CD8-positive, alpha-beta memory T cell (primary cell): ENCODE measurements at places on chromosomes 6 and 20. TPM values are rescaled to one million over a fixed set of nuclear protein-coding genes. Genes with fewer than 3 reads are reported as not detected.

ADGRF1 gene
- total RNA-seq, result not detected

CGA gene
- total RNA-seq, result not detected

PTCRA gene
- not detected for total RNA-seq

C6orf141 gene
- not detected for total RNA-seq

BNIP5 gene
- not detected for total RNA-seq

SIRPB1 gene
- total RNA-seq, result 2.3 TPM

PDYN gene
- total RNA-seq, result not detected

HSPA1A gene
- total RNA-seq, result 70.1 TPM

HLA-DPA1 gene
- total RNA-seq, result 69.8 TPM

DNA sequence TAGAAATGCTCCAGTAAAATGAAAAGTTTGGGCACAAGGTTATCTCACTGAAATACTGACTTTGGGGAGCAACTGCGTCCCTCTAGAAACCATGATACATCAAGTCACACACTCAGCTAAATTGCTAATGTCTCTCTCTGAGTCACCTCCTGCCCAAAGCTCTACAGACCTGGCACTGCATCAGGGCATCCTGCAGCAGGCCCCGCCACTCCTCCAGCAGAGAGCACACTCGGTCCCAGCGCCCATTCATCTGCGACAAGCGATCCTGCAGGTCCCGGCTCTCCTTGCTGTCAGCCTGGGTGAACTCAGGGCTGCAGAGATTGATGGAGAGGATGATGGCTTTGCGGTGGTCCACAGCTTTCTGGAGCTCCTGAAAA, 329.0 kb downstream of the ESR1 start:
- no peak for DNase-seq
- H3K27me3 ChIP-seq, result no peaks in the 10 kb centered on the region
- no peaks in the 10 kb centered on the region for H3K4me1 ChIP-seq
- no peak overlapping the region for H3K27ac ChIP-seq
- H3K4me3 ChIP-seq, result no peak overlapping the region
- peaks cover 79% of the 10 kb centered on the region for H3K36me3 ChIP-seq

GRCh38 chr6:27679308-27679963, 206.5 kb upstream of the ZNF184 start:
- DNase-seq, result no peak
- no peak overlapping the region for H3K27ac ChIP-seq
- H3K27me3 ChIP-seq, result peaks cover 44% of the 10 kb centered on the region

DNA sequence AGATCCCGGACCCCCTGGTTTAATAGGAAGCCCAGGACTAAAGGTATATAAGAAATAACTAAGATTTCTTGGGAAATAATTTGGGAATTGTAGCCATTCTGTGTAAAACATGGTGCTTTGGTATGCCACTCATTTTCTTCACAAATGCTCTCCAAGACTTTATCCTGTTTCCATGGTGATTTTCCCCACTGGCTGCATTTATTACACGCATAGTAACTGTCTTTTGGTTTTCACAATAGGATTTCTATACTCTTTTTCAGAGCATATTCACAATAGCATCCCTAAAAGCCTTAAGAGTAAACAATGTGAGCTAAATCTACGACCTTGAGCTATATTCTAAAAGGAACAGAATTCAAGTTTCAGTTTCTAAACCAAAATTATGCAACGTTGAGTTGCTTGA, 160.8 kb downstream of the COL9A1 start:
- no peak overlapping the region for H3K4me3 ChIP-seq
- no peak overlapping the region for H3K27ac ChIP-seq
- no peaks in the 10 kb centered on the region for H3K4me1 ChIP-seq
- DNase-seq, result no peak

DNA sequence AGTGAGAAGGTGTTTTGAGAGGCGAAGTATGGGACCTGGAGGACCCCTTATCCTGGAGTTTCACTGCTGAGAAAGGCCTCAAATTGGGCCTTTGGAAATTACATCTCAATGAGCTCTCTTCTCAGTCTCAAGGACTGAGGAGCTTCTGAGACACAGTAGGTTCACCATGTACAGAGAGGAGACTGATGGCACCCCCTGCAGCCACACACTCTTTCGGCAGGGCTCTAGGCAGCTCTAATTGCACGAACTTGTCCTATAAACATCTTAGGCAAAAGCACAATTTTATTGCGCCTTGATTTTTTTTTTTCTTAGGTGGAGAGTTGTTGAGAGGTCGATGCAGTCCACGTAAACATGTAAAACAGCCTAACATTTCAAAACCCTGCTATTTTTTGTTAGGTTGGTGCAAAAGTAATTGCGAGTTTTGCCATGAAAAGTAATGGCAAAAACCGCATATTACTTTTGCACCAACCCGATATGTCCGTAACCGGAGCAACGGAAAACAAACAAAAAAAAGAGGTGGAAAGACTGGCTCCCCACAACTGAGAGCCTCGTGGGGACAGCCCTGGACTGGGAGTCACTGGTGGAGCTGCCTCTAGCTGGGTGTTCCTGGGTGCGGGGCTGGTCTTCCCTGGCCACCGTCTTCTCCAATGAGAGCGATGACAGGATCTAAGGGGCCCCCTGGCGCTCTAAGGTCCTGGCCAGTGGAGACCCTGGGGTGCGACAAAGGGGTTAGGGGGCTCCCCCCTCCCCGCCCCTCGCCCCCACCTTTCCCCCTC, 84.0 kb upstream of the EYA2 start:
- H3K4me1 ChIP-seq, result no peaks in the 10 kb centered on the region
- no peak overlapping the region for H3K4me3 ChIP-seq
- no peak overlapping the region for H3K27ac ChIP-seq
- H3K27me3 ChIP-seq, result no peaks in the 10 kb centered on the region
- no peak for DNase-seq
- no peaks in the 10 kb centered on the region for H3K36me3 ChIP-seq

DNA sequence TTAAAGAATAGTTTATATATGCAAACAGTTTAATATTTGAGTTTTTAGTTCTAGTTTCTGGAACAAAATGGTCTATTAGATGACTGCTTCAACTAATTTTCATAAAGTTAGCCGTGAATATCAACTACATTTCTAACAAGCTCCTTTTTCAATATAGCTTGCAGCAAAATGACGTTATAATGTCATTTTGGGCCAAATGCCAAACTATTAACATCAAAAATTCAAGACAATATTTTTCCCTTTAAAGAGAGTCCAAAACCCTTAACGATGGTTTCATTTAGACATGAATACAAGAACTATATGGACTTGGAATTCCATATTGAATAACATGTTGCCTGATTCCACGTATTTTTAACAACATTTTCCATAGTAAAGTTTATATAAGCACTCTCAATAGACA, 91.0 kb downstream of the SMLR1 start:
- H3K4me1 ChIP-seq, result no peaks in the 10 kb centered on the region
- H3K36me3 ChIP-seq, result no peaks in the 10 kb centered on the region
- DNase-seq, result no peak
- H3K27ac ChIP-seq, result no peak overlapping the region
- H3K27me3 ChIP-seq, result no peaks in the 10 kb centered on the region

DNA sequence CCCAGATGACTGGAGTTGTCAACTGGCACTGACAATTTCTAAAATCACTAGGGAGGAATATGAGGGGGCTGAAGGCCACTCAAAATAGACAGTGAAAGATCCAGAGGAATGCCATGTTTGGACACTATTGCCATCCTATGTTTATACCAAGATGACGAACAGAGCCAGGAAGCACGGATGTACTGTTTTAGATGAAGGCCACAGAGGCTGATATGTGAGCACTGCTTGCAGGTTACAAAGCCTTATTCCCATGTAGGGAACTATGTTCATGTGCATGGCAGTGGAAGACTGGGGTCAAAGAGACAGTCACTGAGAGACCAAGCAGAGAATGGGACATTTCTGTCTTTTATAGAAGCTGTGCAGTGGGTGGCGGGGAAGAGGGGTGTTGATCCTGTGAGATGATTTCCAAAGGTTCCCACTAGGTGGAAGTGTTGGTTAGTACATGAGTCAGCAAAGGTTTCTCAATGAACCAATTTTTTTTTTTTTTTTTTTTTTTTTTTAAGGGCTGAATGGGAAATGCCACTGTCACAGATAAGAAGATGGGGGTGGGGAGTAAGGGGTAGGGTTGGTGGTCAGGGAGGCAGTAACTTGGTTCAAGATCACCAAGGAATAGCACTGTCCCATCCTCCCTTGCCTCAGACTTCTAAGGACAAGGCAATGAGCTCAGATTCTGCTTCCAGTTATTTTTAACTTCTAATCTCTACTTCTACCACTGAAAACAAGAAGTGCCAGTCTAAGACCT, 46.7 kb upstream of the MOCS1 start:
- DNase-seq, result no peak
- no peaks in the 10 kb centered on the region for H3K27me3 ChIP-seq
- no peaks in the 10 kb centered on the region for H3K36me3 ChIP-seq
- no peak overlapping the region for H3K27ac ChIP-seq
- H3K4me3 ChIP-seq, result no peak overlapping the region

DNA sequence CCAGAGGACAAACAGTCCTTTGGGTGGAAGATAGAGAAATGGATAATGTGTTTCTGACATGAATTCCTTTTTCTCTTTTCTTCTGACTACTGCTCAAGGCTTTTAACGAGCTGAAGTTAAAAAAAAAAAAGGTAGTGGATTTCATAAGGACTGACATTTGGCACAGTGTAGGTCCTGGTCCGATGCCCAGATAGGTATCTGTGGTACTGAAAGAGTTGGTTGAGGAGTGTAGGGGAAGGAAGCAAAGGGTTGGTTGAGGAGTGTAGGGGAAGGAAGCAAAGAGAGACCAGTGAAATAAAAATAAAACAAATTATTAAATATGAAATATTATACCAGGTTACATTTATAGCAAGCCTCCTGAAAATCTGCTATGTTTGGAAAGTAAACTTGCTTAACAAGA, 11.8 kb downstream of the UTRN start:
- H3K27ac ChIP-seq, result no peak overlapping the region
- H3K27me3 ChIP-seq, result no peaks in the 10 kb centered on the region
- no peaks in the 10 kb centered on the region for H3K4me1 ChIP-seq
- no peak overlapping the region for H3K4me3 ChIP-seq
- no peaks in the 10 kb centered on the region for H3K36me3 ChIP-seq

DNA sequence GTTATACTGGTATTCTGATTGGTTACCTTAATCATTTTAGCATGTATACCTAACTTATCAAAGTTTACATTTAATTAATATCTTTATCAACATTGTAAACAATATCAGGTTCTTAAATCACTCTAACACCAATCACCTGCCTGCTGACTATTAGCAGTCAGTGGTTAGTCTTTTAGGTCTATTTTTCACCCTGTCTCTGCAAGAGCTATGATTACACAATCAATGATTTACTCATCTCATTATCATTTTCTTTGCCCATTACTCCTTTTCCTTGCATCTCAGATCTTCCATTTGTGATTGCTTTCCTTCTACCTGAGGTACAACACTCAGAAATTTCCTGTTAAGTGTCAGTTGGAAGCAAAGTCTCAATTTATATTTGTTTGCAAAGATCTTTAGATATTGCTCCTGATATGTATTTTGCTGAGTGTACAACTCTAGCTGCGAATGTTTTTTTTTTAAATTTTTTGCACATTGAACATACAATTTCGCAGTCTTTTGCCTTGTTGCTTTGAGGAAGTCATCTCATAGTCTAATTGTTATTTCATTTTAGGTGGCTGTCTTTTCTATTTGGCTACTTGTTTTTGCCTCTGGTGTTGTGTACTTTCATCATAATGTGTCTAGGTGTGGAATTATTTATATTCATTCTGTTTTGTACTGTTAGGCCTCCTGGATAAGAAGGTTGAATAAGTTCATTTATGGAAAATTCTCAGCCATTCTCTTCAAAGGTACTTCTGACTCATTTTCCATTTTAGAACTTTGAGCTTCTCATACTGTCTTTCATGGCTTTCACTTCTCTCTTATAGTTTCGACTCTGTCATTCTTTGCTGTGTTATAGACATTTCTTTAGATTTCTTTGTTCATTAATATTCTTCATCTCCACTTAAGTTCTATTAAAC, 104.9 kb upstream of the CEP162 start:
- H3K36me3 ChIP-seq, result no peaks in the 10 kb centered on the region
- no peak for DNase-seq
- H3K4me3 ChIP-seq, result no peak overlapping the region

- no peaks in the 10 kb centered on the region for H3K36me3 ChIP-seq
- no peak overlapping the region for H3K4me3 ChIP-seq
- no peak overlapping the region for H3K27ac ChIP-seq
- H3K27me3 ChIP-seq, result no peaks in the 10 kb centered on the region
Observed at GRCh38 chr20:37346535-37347346, 801 bp downstream of the SRC start.

DNA sequence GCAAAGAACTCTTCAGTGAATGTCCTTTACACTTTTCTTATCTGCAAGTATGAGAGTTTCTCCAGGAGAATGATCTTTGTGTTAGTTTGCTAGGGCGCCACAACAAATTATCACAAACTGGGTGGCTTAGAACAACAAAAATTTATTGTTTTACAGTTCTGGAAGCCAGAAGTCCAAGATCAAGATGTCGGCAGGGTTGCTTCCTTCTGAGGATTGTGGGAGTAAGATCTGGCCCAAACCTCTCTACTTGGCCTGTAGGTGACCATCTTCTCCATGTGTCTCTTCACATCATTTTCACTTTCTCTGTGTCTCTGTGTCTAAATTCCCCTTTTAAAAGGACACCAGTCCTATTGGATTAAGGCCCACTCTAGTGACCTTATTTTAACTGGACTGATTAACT, 103.0 kb downstream of the ADTRP start:
- no peak overlapping the region for H3K27ac ChIP-seq
- H3K36me3 ChIP-seq, result no peaks in the 10 kb centered on the region
- no peaks in the 10 kb centered on the region for H3K4me1 ChIP-seq
- no peaks in the 10 kb centered on the region for H3K27me3 ChIP-seq
- DNase-seq, result no peak

- no peaks in the 10 kb centered on the region for H3K36me3 ChIP-seq
- H3K4me1 ChIP-seq, result no peaks in the 10 kb centered on the region
- DNase-seq, result no peak
- no peaks in the 10 kb centered on the region for H3K27me3 ChIP-seq
Observed at GRCh38 chr6:137122612-137123011, 50.8 kb downstream of the IL22RA2 start.

DNA sequence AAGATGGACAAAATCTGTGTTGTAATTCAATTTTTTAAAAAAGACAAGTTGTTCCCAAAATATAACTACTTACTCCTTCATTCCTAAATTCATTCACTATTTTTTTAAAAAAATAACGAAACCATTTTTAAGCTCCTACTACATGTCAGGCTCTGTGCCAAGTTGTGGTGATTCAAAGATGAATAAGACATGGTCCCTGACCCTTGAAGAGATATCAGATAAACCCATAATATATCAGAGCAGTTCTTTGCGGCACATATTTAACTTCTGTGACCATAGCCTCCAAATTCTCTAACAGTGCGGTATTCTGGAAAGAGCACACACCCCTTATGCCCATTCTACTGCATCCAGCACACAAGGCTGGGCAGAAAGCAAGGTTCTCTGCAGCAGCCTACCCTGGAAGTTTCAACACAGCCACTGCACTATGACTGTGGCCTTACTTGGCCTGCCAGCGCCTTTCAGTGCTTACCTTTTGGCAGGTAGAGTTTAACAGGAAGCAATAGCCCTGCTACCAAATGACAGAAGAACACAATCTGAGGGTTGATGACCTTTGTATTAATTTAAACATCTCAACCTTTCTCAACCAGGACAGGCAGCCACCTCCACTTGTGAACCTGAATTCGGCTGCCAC, 406.5 kb downstream of the BTBD9 start:
- H3K36me3 ChIP-seq, result no peaks in the 10 kb centered on the region
- no peaks in the 10 kb centered on the region for H3K4me1 ChIP-seq
- H3K4me3 ChIP-seq, result no peak overlapping the region
- DNase-seq, result no peak
- H3K27me3 ChIP-seq, result no peaks in the 10 kb centered on the region
- H3K27ac ChIP-seq, result no peak overlapping the region

GRCh38 chr20:39897781-39898466, 791.1 kb downstream of the MAFB start:
- DNase-seq, result no peak
- H3K4me3 ChIP-seq, result no peak overlapping the region
- no peaks in the 10 kb centered on the region for H3K36me3 ChIP-seq

GRCh38 chr20:54570561-54570960, 95.2 kb downstream of the DOK5 start:
- no peak overlapping the region for H3K4me3 ChIP-seq
- H3K27ac ChIP-seq, result no peak overlapping the region
- no peaks in the 10 kb centered on the region for H3K36me3 ChIP-seq
- no peaks in the 10 kb centered on the region for H3K27me3 ChIP-seq
